Activated CD4-positive, alpha-beta T cell treated with anti-CD3 and anti-CD28 coated beads, Interleukin-2, amount 10 ng/mL, durations not matched to agents 7 days and 5 days (primary cell): ENCODE measurements at places on chromosomes 11 and 22. TPM values are rescaled to one million over a fixed set of nuclear protein-coding genes. Genes with fewer than 3 reads are reported as not detected.

- DNase-seq = peak; percentile 27
These were observed 62.7 kb downstream of the PAK1 start for GRCh38 chr11:77411137-77411707.

DNA sequence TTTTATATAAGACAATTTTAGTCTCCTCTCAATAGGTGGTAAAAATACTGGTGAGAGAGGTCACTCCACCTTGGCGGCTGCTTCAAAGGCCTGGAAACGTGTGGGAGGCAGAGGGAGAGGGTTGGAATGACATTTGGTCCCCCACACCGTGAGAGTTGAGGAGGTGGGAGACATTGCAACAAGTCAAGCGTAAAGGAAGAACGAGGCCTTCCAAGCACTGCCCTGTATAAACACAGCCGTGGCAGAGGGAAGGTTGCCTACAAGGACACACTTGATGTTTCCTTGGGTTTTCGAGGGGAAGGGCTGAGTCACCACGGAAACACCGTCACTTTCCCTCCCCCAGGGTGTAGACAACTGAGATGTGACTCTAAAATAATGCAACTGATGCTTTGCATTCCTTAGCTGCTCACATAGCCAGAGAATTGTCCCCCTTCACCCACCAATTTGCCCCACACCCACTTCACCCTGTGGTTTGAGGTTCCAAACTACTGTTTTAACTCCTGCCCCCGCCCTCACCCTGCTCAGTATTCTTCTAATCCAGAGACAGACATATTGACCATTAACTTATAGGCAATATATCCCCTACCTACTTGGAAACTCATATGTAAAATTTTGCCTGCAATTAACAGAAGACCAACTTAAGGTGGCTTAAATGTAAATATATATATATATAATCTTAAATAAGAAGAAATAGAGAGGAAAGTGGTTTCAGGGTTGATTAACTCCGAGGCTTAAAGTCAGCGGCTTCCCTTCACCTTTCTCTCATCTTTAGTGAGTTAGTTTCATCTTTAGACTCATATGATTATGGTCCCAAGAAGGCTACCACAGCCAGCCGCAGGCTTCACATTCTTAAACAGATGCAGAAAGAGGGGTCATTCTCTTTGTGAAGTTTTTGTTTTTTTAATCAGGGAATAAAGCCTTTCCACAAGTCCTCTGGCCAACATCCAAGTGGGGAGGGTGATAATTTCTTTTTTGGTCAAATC lies 54.1 kb upstream of the BDNF start:
- DNase-seq = no peak

GRCh38 chr11:33630936-33631748 lies 69.5 kb downstream of the C11orf91 start:
- DNase-seq = no peak

GRCh38 chr11:17354601-17354991 lies 3.0 kb downstream of the NCR3LG1 start:
- peak; percentile 75 for DNase-seq

GRCh38 chr11:27497284-27497866 lies 9.2 kb downstream of the LIN7C start:
- DNase-seq = no peak

DNA sequence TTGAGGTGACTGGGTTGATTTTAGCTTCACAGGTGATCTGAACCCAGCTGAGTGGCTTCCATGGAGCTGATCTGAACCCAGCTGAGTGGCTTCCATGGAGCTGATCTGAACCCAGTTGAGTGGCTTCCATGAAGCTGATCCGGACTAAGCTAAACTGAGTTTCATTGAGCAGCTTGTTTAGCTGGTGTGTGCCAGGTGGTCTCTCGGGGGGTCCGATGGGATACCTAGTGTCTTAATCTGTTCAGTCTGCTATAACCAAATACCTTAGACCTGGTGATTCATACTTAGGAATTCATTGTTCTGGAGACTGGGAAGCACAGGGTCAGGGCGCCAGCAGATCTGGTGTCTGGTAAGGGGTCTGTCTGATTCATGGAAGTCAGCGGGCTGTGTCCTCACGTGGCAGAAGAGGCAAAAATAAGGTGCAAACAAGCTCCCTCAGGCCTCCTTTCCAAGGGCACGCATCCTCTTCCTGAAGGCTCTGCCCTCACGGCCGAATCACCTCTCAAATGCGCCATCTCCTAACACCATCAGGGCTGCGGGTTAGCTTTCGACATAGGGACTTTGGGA lies 52.5 kb upstream of the KCNQ1OT1 start:
- DNase-seq = no peak

- no peak for DNase-seq
These were observed 31.2 kb downstream of the TPBGL start for GRCh38 chr11:75271730-75272129.

DNA sequence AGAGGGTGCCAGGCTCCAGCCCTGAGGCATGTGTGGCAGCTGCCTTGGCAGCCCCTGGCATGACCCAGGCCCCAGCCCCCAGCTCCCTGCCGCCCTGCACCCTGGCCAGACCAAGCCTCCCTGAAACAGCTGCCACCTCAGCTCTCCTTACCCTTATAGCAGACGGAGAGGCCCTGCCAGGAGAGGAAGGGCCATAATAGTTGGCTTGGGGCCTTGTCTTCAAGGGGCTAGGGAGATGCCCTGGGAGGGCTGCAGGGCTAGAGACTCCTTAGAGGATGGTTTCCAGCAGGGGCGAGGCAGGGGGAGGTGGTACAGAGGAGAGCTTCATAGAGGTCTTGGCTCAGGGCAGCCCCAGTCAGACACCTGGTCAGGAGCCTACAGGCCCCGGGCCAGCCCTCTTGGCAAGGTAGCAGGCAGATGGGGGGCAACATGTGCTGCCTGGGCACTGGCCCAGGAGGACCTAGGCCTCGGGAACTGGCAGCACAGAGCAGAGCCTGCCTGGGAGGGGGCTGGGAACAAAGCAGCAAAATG lies 13.0 kb downstream of the SMTN start:
- no peak for DNase-seq

DNA sequence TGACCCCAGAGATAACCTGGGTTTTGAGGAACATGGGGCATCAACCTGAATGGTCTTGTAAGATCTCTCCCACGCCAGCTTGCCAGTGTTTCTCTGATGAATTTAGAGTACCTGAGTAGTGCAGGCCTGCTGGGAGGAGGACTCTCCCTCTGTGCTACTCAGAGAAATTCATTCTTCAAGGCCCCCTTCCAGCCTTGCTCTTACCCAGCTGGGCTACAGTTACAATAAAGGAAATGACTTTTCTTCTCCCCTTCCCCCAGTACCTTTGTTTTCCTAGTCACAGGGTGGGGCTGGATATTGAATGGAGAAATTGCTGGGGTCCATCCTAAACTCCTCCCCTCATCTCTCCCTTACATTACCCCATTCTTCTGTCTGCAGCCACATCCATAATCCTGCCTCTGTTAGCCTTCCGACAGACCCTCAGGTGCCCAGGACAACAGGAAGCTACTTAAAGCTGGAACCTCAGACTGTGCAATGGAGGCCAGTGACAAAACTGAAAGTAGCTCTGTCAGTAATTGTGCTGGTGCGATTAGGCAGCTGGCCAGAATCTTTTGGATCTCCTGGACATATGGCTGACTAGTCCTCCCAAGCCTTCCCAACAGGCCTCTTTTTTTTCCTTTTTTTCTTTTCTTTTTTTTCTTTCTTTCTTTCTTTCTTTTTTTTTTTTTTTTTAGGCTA lies 17.4 kb downstream of the LIMK2 start:
- peak; percentile 25 for DNase-seq

DNA sequence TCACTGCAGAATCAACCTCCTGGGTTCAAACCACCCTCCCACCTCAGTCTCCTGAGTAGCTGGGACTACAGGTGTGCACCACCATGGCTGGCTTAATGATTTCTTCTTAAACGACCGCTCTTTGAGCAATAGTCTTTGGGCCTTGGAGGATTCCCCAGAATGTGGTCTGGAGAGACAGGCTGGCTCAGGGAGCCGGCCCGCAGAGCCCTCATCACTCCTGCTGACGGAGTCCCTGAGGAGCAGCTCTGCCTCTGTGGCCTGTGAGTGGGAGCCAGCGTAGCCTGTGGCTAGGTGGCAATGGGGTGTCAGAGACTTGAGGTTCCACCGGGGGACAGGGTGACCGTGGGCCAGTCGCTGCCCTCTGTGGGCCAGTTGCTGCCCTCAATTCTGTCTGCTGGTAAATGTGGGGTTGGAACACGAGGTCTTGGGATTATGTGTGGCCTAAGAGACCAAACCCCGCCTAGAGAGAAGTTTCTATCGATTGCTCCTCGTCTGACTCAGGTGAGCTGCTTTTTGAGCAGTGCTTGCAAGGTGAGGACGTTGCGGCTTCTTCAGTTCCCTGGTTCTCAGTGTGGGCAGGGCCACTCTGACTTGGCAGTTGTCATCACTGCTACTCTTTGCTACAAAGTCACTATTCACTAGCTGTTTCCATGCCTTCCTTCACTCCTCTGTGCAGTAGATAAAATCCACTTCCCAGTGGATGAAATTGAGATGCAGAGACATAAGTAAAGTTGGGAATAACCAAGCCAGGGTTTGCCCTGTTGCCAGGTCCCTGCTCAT lies 124.8 kb upstream of the NECTIN1 start:
- no peak for DNase-seq

GRCh38 chr11:93904716-93905115 lies 54.3 kb upstream of the VSTM5 start:
- no peak for DNase-seq

DNA sequence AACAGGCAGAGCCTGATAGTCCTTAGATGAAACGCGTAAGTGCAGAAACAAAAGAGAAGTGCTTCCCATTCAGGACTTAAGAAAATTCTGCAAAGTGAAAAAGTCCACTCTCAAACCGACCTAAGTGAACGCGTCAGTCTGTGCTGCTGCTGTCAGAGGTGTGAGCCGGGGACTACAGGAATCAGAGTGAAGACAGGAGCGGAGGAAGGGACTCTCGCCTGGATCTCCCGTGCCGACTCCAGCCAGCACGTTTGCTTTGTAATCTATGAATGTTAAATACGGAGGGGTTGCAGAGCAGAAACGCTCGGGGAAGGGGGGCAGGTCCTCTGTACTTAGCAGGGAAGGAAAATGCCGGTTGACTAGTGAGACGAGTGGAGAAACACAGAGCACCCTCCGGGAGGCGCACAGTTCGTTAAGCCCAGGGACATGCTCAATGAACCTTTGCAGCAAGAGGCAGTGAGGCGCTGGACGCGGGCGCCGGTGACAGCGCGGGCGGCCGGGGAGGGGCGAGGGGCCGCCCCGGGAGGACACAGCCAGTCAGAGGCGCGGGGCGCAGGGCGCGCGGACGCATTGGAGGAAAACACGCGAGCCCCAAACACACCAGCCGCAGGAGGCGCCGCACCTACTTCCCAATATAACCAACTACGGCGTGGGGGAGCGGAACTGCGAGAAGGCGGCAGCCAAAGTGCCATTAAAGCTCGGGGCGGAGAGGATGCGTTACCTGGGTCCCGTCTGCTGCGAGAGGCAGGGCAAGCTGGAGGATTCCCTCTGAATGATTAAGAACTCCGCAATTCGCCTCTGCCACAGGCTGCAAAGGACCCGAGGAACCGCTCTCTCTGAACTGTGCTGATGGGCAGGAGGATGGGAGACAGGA lies at the start of gene CNTN5:
TSS of gene CNTN5 (plus strand) at position 598 of the 874 bp plus-strand sequence.
- peak; percentile 11 for DNase-seq

DNA sequence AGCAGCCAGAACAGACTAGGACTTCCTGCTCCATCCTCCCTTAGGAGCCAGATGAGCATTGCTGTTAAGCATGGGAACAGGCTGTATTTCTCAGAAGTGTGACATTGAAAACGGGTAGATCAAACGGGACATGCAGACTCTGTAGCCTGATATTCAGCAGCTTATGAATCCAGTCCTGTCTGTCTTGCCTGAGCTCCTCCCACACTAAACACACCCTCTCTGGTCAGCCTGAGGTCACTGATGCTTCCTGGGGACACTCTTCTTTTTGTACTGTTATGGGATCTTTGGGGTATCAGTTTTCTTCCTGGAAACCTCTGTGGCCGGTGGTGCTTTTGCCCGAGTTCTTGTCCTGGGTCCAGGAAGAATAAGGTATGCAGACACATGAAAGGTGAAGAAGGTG lies 35.8 kb downstream of the C11orf91 start:
- DNase-seq = no peak

DNA sequence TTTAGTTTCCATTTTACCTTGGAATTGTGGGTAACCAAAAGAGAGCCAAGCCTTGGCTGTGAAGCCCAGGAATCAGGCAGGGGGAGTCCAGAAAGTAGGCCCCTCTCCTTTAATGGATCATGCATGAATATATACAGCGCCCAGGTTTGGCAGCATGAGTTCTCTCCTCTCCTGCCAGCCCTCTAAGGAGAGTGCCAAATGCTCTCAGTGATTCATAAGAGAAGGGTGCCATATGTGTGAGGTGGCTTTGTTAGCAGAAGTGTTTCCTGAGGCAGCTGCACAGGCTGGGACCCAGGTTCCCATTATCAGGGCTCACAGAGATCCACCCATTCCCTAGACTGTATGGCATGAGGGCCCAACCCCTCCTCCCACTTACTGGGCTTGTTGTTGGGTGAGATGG lies 52.3 kb upstream of the SCUBE2 start:
- DNase-seq = no peak

DNA sequence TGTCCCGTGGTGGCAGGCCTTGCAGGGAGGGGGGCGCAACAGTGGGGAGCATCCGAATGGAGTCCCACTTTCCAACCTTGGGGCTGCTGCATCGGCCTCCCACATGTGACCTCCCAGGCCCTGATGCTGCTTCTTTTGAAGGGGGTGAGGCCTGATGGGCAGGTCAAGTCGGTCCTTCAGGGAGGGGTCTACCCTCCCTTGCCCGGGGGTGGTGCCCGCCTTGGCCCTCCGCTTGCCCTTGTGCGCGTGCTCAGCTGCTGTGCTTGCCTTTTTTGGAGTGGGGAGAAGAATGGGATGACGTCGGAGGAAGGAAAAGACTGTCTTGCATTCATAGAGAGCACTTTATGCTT lies 66.9 kb downstream of the PRDM11 start:
- DNase-seq = no peak

- DNase-seq = peak; percentile 72
These were observed 3.8 kb upstream of the OR5A2 start for GRCh38 chr11:59429924-59430516.

GRCh38 chr11:122156940-122157382 lies 40.9 kb upstream of the BLID start:
- no peak for DNase-seq

DNA sequence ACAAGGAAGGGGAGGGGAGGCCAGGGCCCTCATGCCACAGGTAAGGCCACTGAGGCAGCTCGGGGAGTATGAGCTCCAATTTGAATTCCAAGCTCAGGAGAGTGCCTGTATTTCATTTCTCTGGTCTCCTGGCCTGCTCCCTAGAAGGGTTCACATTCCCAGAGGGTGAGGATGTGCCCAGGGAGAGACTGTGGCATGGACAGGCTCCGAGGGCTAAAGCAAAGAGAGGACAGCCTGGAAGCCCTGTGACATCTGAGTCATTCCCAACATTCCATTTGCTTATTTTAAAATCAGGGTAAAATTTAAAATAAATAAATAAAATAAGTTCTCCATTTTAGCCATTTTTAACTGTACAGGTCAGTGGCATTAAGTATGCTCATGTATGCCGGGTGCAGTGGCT lies 18.6 kb upstream of the FOLR1 start:
- DNase-seq = no peak

- no peak for DNase-seq
These were observed 1.4 kb downstream of the CTTN start for GRCh38 chr11:70399681-70400112.

- peak; percentile 27 for DNase-seq
These were observed 6.9 kb downstream of the MCAT start for GRCh38 chr22:43136255-43136654.

The GRM5 gene
- total RNA-seq = not detected

The PNPLA3 gene
- total RNA-seq = not detected

The SFI1 gene
- 174 TPM for total RNA-seq

The SNX32 gene
- 2.1 TPM for total RNA-seq

The ALDH3B2 gene
- not detected for total RNA-seq

The OR5P2 gene
- not detected for total RNA-seq

The SESN3 gene
- 50.6 TPM for total RNA-seq

The B3GAT1 gene
- total RNA-seq = 1.4 TPM

The VSIG10L2 gene
- not detected for total RNA-seq
